ENCODE measurements at places on chromosomes 5 and 9. TPM values are rescaled to one million over a fixed set of nuclear protein-coding genes. Genes with fewer than 3 reads are reported as not detected.

The SLC46A2 gene
- not detected for total RNA-seq

The CATSPER3 gene
- 0.59 TPM for total RNA-seq

The ZBTB34 gene
- 3.3 TPM for total RNA-seq

The TRAF1 gene
- total RNA-seq = 8.1 TPM

The TMEM232 gene
- 0.10 TPM for total RNA-seq

The NTNG2 gene
- 3.6 TPM for total RNA-seq

The PCDHB4 gene
- total RNA-seq = 0.05 TPM

The GARNL3 gene
- 2.3 TPM for total RNA-seq

The ADGRV1 gene
- total RNA-seq = 0.75 TPM

The SGTB gene
- 7.3 TPM for total RNA-seq

The DNAH5 gene
- 1.0 TPM for total RNA-seq

The GPR151 gene
- not detected for total RNA-seq

The NIPSNAP3A gene
- 13.7 TPM for total RNA-seq

The EFNA5 gene
- 20.8 TPM for total RNA-seq

The GARIN3 gene
- total RNA-seq = not detected

The PCDHA9 gene
- total RNA-seq = not detected

The FOXD4L4 gene
- total RNA-seq = not detected

The FGF10 gene
- total RNA-seq = not detected

The PDZD2 gene
- 0.07 TPM for total RNA-seq

The DOLK gene
- total RNA-seq = 38.9 TPM

The NUTM2G gene
- not detected for total RNA-seq

The LIX1 gene
- not detected for total RNA-seq

The WNK2 gene
- total RNA-seq = 6.1 TPM

The TGFBI gene
- total RNA-seq = 1,874 TPM

The RNF183 gene
- total RNA-seq = not detected

The SLC6A3 gene
- total RNA-seq = 0.07 TPM

The C7 gene
- not detected for total RNA-seq

The OLFM1 gene
- total RNA-seq = 11.7 TPM

The FCN1 gene
- total RNA-seq = not detected

The DIAPH1 gene
- total RNA-seq = 97.5 TPM

The LPAR1 gene
- 10.8 TPM for total RNA-seq

The DRD1 gene
- 1.4 TPM for total RNA-seq

The DOCK2 gene
- 2.1 TPM for total RNA-seq

The HMCN2 gene
- 0.04 TPM for total RNA-seq

The LCN10 gene
- not detected for total RNA-seq

The PCDHGA3 gene
- not detected for total RNA-seq

The SLC34A3 gene
- total RNA-seq = 0.13 TPM

The LRRC14B gene
- not detected for total RNA-seq

The GRPEL2 gene
- total RNA-seq = 8.8 TPM

The FOXD4L6 gene
- total RNA-seq = not detected

The C9orf153 gene
- not detected for total RNA-seq

The IRX1 gene
- total RNA-seq = not detected

The GABRA1 gene
- total RNA-seq = not detected

The FBN2 gene
- 16.2 TPM for total RNA-seq

The HTR4 gene
- not detected for total RNA-seq

The DPYSL3 gene
- total RNA-seq = 17.0 TPM
